Activated CD4-positive, alpha-beta T cell treated with anti-CD3 and anti-CD28 coated beads for 48 hours (primary cell): ENCODE measurements at places on chromosomes 13 and 19.
A peak's percentile ranks its signal among the peaks of the same experiment; 100 is the strongest.

- DNase-seq, result no peak
Measured at GRCh38 chr19:16825312-16826052, 3.7 kb upstream of the SIN3B start.

DNA sequence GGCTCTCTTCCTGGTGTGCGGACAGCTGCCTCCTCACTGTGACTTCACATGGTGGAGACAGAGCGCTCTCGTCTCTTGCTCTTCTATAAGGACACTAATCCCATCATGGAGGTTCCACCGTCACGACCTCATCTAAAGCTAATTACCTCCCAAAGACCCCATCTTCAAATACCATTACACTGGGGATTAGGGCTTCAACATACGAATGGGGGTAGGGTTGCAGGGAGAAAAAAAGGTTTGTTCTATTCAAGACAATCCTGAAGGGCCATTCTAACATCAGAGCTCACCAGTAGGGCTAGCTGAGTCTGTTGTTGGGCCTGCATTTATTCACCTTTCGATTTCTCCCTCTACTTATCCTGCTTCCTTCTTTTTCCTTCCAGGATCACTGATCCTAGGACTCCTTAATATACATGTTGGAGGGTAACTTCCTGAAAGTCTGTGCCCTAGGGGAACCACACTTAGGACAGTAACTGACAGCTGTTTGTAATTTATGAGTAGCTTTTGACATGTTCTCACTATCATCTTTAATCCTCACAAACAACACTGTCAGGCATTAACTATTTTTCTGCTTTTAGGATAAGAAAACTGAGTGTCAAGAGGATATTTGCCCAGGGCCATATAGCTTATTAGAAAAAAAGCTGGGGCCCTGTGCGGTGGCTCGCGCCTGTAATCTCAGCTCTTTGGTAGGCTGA lies 18.8 kb upstream of the GTF2F2 start:
- DNase-seq, result no peak

DNA sequence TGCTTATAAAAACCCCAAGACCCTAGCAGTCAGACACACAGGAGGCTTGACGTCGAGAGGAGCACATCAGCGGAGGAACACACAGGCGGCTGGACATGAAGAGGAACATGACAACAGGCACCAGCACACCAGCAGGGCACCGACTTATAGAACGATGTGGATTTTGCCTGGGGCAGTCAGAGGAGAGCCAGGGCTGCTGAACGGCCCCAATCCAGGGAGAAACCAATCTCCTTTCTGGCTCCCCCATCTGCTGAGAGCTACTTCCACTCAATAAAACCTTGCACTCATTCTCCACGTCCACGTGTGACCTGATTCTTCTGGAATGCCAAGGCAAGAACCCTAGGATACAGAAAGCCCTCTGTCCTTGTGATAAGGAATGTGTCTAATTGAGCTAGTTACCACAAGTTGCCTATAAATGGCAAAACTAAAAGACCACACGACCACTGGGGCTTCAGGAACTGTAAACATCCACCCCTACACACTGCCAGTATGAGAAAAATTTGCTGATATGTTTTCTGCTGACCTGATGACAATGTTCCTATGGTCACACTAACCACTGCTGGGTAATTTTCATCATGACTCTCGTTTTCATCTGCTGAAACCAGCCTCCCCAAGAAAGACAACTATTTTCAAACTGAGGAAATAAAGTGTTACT lies 35.8 kb upstream of the CEACAM21 start:
- DNase-seq, result no peak

- DNase-seq, result no peak
Measured at GRCh38 chr13:92769046-92769445, 457.6 kb upstream of the GPC6 start.

- no peak for DNase-seq
Measured at GRCh38 chr13:67726979-67727378, 496.8 kb upstream of the PCDH9 start.

GRCh38 chr19:2193807-2194206 lies 30.1 kb downstream of the DOT1L start:
- no peak for DNase-seq

DNA sequence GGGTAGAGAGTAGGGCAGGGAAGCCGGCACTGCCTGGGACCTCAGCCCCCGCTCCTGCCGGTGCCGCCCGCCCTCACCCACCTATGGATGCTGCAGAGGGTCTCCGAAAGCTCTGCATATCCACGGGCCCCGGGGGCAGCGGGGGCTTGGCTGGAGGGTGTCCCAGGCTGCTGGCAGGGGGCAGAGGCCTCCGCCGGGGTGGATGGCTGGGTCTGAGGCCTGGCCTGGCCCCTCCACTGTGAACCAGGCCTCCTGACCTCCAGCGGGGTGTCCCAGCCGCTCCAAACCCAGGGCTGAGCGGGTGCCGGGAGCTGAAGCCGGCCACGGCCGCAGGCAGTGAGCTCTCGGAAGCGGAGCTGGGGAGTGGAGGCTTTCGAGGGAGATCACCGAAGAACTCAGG lies 4.1 kb downstream of the PRAM1 start:
- no peak for DNase-seq

- no peak for DNase-seq
Measured at GRCh38 chr13:41418027-41418426, 39.3 kb upstream of the RGCC start.

DNA sequence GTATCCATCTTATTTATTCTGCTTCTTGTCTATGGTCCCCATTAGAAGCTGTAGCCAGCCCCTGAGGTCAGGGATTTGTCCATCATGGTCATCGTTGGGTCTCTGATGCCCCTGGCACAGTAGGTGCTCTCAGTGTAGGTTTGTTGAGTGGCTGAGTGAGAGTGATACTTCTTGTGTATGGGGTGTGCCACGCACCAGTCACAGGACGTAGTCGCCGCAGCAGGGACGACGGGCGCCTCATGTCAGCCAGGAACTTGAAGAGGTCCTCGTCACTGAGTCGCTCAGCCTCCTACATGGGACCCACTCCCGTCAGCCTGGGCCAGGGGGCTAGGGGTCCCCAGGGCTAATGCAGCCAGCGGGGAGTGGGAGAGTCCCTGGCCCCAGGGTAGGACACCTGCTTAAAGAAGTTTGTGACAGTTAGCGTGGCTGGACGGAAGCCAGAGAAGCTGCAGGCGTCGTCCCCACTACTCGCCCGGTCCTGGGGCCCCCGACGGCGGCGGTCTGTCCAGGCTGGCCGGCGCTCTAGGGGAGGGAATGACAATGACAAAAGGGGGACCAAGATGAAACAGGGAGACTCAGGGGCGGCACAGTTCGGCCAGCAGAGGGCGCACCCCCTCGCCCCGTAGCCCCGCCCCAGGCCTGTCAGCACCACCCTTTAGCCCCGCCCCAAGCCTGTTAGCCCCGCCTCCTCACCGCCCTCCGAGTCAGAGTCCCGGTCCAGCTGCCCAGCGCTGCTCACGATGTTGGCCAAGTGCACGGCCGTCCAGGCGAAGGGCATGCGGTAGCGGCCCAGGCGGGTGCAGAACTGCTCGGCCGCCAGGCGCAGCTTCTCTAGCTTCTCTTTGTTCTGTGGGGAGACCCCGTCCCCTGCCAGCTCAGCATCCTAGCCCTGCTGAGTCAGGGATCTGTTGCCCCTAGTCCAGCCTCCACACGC lies 3.7 kb downstream of the ANGPTL8 start:
- DNase-seq, result peak; percentile 94

GRCh38 chr19:51359294-51359693 lies 6.9 kb downstream of the ETFB start:
- no peak for DNase-seq

- DNase-seq, result no peak
Measured at GRCh38 chr13:31781064-31781463, 41.7 kb downstream of the RXFP2 start.

GRCh38 chr19:55386493-55386971 lies 800 bp downstream of the RPL28 start:
- no peak for DNase-seq
